NCI-H345 (cell line): ENCODE measurements at places on chromosomes 7 and 10.

DNA sequence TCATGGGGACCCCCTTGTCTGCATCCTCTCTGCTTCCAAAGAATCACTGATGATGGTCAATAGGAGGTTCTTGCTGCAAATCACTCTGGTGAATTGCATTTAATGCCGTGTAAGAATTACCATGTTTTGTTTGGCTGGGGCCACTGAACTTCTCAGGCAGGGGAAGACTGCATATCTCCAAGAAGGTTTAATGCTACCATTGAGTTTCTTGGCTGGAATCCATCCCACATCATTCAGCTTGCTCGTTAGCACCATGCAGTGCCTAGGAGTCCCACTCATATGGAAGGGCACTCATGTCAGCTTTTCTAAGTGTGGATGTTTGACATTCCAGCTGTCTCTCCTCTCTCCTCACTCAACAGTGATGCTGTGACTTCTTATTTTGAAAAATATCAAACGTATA lies 50.2 kb upstream of the BAMBI start:
- no peak for DNase-seq

- DNase-seq = no peak
Measured at GRCh38 chr7:36651404-36651803, 72.9 kb downstream of the AOAH start.

DNA sequence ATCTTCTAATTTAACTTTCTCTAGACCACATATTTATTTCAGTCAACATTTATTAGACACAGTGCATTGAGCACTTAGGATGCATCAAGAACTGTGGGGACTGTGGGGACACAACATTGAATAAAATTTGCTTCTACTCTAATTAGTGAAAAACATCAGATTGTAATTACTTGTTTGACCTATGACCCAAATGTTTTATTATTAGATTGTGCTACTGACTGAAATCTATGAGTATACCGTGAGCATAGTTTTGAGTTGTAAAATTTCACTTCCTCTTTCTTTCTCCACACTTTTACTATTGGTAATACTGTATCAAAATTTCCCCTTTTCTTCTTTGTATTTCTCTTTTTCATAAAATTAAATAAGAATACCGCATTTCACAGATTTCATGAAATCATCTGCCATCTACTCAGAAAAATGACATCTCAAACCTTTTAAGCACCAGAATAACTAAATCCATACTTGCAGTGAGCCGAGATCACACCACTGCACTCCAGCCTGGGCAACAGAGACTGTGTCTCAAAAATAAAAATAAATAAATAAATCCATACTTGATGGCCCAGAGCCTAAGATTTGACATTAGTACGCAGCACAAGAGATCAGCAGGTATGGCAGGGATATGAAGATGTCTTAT lies 25.4 kb upstream of the INPP5F start:
- DNase-seq = no peak

DNA sequence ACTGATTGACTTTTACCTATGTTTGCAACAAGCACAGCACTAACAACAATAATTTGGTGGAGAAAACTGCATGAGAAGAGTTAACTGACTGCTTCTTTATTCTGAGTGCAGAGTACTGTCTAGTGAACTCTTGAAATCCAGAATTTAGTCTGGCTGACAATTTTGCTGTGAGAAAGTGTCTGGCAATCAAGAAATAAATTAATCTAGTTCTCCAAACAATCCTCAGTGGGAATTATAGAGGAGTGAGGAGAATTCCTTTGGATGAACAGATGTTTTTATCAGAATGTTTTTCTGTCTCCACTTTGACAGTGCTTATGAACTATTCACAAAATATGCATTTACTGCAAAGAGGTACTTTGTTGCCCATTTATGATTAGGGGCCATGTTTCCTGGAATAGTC lies 694.9 kb upstream of the LRRN3 start:
- DNase-seq = no peak

DNA sequence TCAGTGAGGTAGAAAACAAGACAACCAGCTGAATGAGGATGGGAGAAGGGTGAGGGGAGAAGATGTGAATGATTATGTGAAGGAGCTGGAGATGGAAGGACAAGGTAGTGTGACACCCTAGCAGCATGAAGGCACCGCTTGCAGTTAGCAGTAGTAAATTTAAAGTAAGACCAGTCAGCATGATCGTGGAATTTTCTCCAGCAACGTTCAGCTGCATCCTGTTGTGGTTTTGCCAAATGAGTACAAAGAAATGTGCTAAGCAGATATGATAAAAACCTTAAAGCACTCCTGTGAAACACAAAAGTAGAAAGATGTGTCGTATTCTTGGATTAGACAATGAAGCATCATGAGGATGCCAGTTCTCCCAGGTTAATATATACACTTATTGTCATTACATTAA lies 34.1 kb upstream of the IFRD1 start:
- no peak for DNase-seq

DNA sequence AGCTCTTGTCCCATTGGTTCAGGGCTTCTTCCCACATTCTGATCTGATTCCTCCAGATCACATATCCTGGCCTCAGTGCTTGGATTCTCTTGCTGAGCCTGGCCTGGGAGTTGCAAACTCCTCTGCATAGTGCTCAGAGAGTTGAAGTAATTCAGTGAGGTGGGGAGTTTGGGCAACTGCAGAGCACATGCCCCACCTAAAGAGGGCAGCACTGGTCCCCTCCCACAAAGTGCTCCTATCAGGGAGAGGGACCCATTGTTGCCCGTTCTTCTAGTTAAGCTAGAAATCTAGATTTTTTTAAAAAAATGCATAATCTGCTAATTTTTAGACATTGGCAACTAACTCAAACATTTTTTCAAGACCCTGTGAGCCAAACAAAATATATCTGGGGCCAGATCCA lies 45.1 kb downstream of the CHN2 start:
- DNase-seq = no peak

GRCh38 chr7:74092964-74093471 lies 9.4 kb downstream of the LIMK1 start:
- no peak for DNase-seq
